Activated T-helper 17 cell treated with anti-CD3 and anti-CD28 coated beads, Interleukin-2, amount 50 U/mL, for 72 hours (primary cell): ENCODE measurements at places on chromosomes 11 and 22.

GRCh38 chr11:16969010-16969999, 44.9 kb downstream of the PLEKHA7 start:
- no peak for ATAC-seq

- ATAC-seq, result no peak
Observed at GRCh38 chr11:112302226-112302868, 41.7 kb upstream of the PLET1 start.

GRCh38 chr11:112761911-112762706, 199.1 kb upstream of the NCAM1 start:
- no peak for ATAC-seq

- no peak for ATAC-seq
Observed at GRCh38 chr11:13328286-13328685, 50.7 kb downstream of the BMAL1 start.
